CD14-positive monocyte (primary cell): ENCODE measurements at places on chromosomes 4 and X. TPM values are rescaled to one million over a fixed set of nuclear protein-coding genes. Genes with fewer than 3 reads are reported as not detected.

- no peaks in the 10 kb centered on the region for H3K36me3 ChIP-seq
- H3K27me3 ChIP-seq = no peaks in the 10 kb centered on the region
- no peak for DNase-seq
- no peaks in the 10 kb centered on the region for H3K4me1 ChIP-seq
Measured at GRCh38 chr4:29734343-29735213, 985.6 kb upstream of the PCDH7 start.

- H3K4me3 ChIP-seq = no peak overlapping the region
- no peaks in the 10 kb centered on the region for H3K36me3 ChIP-seq
- H3K27me3 ChIP-seq = no peaks in the 10 kb centered on the region
- no peak for DNase-seq
- no peak overlapping the region for H3K27ac ChIP-seq
Measured at GRCh38 chr4:34516524-34516923, 1727.8 kb downstream of the ARAP2 start.

DNA sequence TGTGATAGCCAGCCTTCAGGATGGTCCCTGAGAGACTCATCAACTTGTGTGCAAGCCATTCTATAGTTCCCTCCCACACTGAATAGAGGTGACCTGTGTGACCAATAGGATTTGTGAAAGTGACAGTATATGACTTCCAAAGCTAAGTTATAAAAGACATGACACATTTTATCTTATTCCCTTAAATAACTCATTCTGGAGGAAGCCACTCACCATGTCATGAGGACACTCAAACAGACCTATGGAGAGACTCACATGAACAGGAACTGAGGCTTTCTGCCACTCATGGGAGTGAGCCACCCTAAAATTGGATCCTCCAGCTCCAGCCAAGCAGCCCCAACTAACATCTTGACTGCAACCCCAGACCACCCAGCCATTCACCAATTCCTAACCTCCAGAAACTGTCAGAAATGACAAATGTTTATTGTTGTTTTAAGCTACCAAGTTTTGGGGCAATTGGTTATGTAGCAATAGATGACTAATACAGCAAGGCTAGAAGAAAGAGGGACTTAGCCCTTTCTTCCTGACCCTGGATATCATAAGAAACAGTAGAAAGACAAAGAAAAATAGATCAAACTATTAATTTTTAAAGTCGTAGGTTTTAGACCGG lies 9.0 kb upstream of the CHIC2 start:
- H3K4me3 ChIP-seq = no peak overlapping the region
- no peaks in the 10 kb centered on the region for H3K36me3 ChIP-seq
- H3K27me3 ChIP-seq = no peaks in the 10 kb centered on the region
- no peak for DNase-seq
- H3K27ac ChIP-seq = no peak overlapping the region
- H3K4me1 ChIP-seq = no peaks in the 10 kb centered on the region

- no peaks in the 10 kb centered on the region for H3K36me3 ChIP-seq
- no peak for DNase-seq
- peaks cover 11% of the 10 kb centered on the region for H3K4me1 ChIP-seq
- H3K27me3 ChIP-seq = no peaks in the 10 kb centered on the region
- no peak overlapping the region for H3K4me3 ChIP-seq
Measured at GRCh38 chr4:84952004-84952403, 14.5 kb downstream of the WDFY3 start.

DNA sequence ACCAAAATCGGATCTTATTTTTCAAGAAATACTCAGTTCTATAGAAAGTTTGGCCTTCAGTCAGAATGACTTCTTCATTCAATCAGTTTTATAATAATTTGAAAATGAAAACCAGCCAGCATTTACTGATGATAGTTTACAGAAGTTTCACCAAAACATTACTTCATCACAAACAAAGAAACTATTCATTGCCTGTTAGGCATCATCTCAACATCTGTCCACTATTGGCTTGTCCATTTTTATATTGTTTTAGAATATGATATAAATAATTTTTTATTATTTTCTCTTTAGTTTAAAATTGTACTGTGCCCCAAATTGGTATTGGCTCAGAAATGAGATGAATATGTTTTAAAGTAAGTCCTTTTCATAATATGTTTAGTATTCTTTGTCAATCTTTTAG lies 38.4 kb downstream of the FAT4 start:
- H3K27me3 ChIP-seq = no peaks in the 10 kb centered on the region
- H3K4me3 ChIP-seq = no peak overlapping the region
- no peak for DNase-seq
- no peak overlapping the region for H3K27ac ChIP-seq

DNA sequence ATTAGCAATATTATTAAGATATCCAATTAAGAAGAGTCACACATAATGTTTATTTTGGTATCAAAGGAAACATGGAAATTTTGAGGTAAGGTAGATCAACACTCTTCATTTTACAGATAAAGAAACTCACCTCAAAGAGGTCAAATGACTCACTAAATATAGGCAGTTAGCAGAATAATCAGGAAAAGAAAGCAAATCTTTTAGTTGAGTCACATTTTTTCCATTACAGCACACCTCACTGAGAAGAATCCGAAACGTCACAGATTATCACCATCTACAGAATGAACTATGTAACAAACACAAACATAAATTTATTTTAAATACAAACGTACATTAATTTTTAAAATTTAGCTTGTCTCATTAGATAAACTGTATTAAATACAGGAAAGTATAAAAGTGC lies 70.1 kb downstream of the TMEM47 start:
- no peaks in the 10 kb centered on the region for H3K27me3 ChIP-seq
- H3K4me1 ChIP-seq = no peaks in the 10 kb centered on the region
- H3K36me3 ChIP-seq = no peaks in the 10 kb centered on the region
- no peak overlapping the region for H3K4me3 ChIP-seq

DNA sequence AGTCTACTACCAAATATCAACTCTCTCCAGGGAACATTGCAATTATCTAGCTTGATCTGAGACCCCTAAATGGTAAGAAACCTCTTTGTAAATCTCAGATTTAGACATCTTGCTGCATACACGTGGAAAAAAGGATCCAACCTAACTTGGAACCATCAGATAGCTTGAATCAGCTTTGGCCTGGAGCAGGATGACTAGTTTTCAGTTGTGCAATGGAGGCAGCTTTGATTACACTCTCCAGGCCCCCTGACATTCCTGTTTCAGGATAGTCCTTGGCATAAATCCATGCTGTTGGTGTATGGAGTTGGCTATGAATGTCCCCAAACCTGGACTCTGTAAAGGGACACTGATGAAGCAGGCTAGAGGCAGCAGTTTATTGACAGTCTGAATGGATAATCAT lies 1061.9 kb upstream of the TENM3 start:
- H3K27ac ChIP-seq = no peak overlapping the region
- no peak for DNase-seq
- no peaks in the 10 kb centered on the region for H3K36me3 ChIP-seq
- no peaks in the 10 kb centered on the region for H3K4me1 ChIP-seq

DNA sequence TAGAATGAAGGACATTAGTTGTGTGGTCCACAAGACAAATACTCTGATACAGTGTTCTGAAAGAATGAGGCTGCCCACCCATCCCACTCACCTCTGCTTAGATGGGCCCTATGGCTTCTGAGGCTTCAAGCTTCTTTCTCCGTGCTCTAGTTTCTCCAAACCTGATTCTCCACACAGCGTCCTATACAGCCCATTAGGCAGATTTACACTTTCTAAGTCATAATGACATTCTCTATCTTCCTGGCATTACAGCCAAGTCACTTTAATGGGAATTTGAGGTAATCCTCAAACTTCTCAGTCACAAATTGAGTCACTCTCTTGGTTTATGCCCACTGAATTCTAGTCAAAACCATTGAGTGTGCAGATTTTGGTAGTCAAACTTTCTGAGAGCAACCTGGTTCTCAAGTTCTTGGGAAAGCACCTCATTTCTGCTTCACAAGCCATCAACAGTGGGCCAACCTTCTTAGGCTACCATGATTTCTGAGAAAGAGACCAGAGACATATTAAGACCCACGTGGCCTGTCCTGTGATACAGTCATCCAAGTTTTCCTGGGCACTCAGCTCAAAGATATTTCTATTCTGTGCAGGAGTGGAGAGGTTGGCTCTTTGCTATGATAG lies 6.2 kb upstream of the SETD7 start:
- DNase-seq = no peak
- no peak overlapping the region for H3K4me3 ChIP-seq
- H3K36me3 ChIP-seq = no peaks in the 10 kb centered on the region
- no peak overlapping the region for H3K27ac ChIP-seq
- H3K27me3 ChIP-seq = no peaks in the 10 kb centered on the region

DNA sequence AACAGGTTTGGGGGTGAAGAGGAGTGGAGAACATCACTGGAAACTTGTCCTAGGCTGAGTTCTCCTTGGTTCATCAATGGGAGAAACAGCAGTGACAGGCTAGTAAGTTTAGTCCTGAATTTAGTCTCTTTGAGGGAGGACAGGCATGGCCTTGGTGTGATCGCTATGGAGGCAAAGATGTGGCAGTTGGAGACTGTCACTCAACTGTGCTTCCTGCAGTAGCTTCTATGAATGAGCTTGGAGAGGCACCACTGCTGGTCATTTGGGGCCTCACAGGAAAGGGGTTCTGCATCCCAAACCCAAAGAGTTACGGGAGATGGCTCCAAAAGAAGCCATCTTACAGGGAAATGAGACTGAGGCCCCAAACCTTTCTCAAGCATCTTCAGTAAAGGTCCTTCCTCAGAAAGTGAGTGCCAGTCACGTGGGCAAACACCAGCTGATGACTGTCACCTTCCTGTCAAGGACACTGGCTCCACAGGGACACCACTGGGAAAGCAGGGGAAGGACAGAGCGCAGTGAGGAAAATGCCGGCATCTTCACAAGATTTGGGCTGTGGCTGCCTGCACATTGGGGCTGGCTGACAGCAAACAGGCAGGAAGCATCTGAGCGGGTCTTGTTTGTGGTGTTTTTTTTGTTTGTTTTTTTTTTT lies 7.2 kb downstream of the MRFAP1 start:
- no peak overlapping the region for H3K27ac ChIP-seq
- H3K36me3 ChIP-seq = peaks cover 7% of the 10 kb centered on the region
- no peaks in the 10 kb centered on the region for H3K27me3 ChIP-seq
- DNase-seq = no peak
- H3K4me3 ChIP-seq = no peak overlapping the region

GRCh38 chr4:1998296-1998695 lies 10.5 kb downstream of the NELFA start:
- no peaks in the 10 kb centered on the region for H3K27me3 ChIP-seq
- DNase-seq = no peak
- H3K4me1 ChIP-seq = no peaks in the 10 kb centered on the region
- H3K36me3 ChIP-seq = peaks cover 27% of the 10 kb centered on the region

DNA sequence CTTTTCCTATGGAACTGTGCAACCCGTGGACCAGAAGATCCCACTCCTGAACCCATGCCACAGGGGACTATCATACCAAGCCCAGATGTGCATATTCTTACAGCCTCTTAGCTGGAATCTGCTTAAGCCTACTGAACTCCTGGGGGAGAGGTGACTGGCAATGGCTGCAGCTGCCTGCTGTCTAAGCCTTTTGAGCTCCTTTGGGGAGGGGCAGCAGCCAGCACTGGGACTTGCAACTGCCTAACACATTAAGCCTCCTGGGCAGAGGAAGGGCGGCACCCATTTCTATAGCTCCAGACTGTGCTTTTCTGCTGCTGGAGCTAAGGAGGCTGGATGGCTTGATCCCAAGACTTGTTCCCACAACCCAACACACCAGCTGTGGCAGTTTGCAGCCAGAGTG lies 117.9 kb upstream of the VEGFC start:
- H3K27me3 ChIP-seq = no peaks in the 10 kb centered on the region
- no peaks in the 10 kb centered on the region for H3K36me3 ChIP-seq
- no peak for DNase-seq

DNA sequence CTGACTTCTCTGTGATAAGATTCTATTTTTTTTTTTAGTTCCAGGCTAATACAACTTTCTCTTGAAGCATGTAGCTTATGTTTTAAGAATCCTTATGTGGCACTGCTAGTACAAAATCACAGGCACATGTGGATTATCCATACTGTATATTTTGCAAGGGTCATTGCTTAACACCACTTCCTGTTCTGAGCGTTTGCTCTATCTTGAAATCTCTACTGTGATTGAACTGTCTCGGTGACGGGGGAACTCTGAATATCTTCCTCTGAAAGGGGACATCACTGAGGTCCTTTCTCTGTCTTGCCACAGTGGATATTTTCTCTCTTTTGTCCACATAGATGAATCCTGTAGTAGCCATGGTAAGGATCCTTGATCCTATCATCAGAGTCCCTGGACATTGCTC lies 2.1 kb upstream of the WFS1 start:
- peak overlapping the region; percentile 18 for H3K4me3 ChIP-seq
- H3K27ac ChIP-seq = no peak overlapping the region
- peaks cover 8% of the 10 kb centered on the region for H3K27me3 ChIP-seq
- H3K36me3 ChIP-seq = no peaks in the 10 kb centered on the region

DNA sequence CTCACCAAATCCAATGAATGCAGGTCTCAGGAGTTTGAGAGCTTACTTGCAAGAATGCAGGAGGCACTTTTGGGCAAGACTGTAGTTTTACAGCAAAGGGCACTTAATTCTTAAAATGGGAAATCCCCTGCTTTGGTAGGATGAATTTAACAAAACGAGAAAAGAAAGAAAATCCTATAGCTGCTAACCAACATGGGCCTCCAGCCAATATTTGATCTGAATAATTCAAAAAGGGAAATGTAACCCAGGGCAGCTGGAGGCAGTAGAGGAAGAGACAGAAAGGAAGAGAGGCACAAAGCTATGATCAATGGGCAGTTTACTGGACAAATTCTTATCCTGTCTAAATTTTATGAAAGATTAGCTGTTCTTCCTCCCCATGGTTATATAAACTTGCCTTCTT lies 142.3 kb downstream of the SH3KBP1 start:
- peak; percentile 24 for DNase-seq
- no peak overlapping the region for H3K4me3 ChIP-seq
- no peaks in the 10 kb centered on the region for H3K27me3 ChIP-seq
- H3K27ac ChIP-seq = peak overlapping the region; percentile 21

- DNase-seq = no peak
- H3K4me3 ChIP-seq = no peak overlapping the region
- H3K27ac ChIP-seq = no peak overlapping the region
Measured at GRCh38 chr4:70936200-70936787, 34.1 kb downstream of the MOB1B start.

- H3K27ac ChIP-seq = no peak overlapping the region
- H3K4me3 ChIP-seq = peak overlapping the region; percentile 86
- H3K4me1 ChIP-seq = peaks cover 15% of the 10 kb centered on the region
Measured at GRCh38 chrX:101658661-101659491, 774 bp downstream of the ARMCX2 start.

The TMPRSS11A gene
- not detected for polyA plus RNA-seq

The PABPC1L2B gene
- polyA plus RNA-seq = not detected

The SEPTIN11 gene
- 0.95 and 3.2 TPM in 2 replicates for polyA plus RNA-seq

The RAB40AL gene
- polyA plus RNA-seq = 0.13 TPM in 1 of 2 replicates, not detected in the other

The MID1 gene
- polyA plus RNA-seq = 0.05 TPM in 1 of 2 replicates, not detected in the other

The MAGEA8 gene
- not detected for polyA plus RNA-seq

The HTR2C gene
- polyA plus RNA-seq = not detected

The PRKG2 gene
- polyA plus RNA-seq = 0.10 TPM

The TBL1X gene
- 13.8 TPM for polyA plus RNA-seq

The SLC34A2 gene
- polyA plus RNA-seq = not detected in 2 replicates

The CCKAR gene
- polyA plus RNA-seq = not detected

The PRRG3 gene
- polyA plus RNA-seq = not detected
